ENCODE measurements at places on chromosomes 6 and 20. TPM values are rescaled to one million over a fixed set of nuclear protein-coding genes. Genes with fewer than 3 reads are reported as not detected.

The COMMD7 gene
- 42.8 TPM for total RNA-seq

The ULBP3 gene
- total RNA-seq, result 0.81 TPM

The JPH2 gene
- total RNA-seq, result 148 TPM

The SAMD10 gene
- 4.0 TPM for total RNA-seq

The ADISSP gene
- 9.6 TPM for total RNA-seq

The COL12A1 gene
- 14.1 TPM for total RNA-seq

The PGC gene
- total RNA-seq, result not detected

The ADGRF5 gene
- total RNA-seq, result 63.6 TPM

The HCRTR2 gene
- not detected for total RNA-seq

The FNDC1 gene
- total RNA-seq, result 0.86 TPM

The ZNF318 gene
- 13.7 TPM for total RNA-seq

The SYNE1 gene
- total RNA-seq, result 105 TPM

The HLA-DQB2 gene
- total RNA-seq, result 1.4 TPM

The PRPH2 gene
- total RNA-seq, result 0.87 TPM

The HLA-DOA gene
- 1.8 TPM for total RNA-seq

The MEI4 gene
- 0.52 TPM for total RNA-seq

The TMEM30A gene
- 64.6 TPM for total RNA-seq

The TULP1 gene
- not detected for total RNA-seq

The ID4 gene
- total RNA-seq, result 1.8 TPM

The DAAM2 gene
- 11.1 TPM for total RNA-seq

The RGS17 gene
- not detected for total RNA-seq

The ZBTB9 gene
- 4.6 TPM for total RNA-seq

Measured in heart right ventricle (tissue), 16 donors.